ENCODE measurements at places on chromosomes 16 and 17. TPM values are rescaled to one million over a fixed set of nuclear protein-coding genes. Genes with fewer than 3 reads are reported as not detected.

- DNase-seq: no peak
Observed at GRCh38 chr17:4969551-4970173, 2.0 kb upstream of the SPAG7 start.

DNA sequence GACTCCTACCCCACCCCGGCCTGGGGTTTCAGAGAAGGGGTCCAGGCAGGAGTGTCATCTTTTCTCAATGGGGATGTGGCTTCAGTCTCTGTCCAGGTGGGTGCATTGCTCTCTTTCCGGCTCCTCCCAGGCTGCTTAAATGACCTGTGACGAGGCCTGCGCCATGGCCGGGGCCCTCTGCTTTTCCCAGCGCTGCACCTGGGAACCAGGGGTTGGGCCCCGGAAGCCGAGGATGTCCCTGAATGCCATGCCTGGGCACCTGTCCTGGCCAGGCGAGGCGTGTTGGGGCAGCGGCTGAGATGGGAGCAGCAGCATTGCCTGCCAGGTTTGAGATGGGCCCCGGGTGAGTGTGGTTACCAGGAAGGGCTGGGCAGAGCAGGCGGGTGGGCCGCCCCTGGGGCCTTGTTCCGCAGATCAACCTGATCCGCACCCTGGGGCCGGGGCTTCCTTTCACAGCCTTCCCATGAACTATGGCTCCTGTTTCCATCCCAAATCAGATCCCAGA, 147.4 kb downstream of the SEC14L1 start:
- DNase-seq: no peak

DNA sequence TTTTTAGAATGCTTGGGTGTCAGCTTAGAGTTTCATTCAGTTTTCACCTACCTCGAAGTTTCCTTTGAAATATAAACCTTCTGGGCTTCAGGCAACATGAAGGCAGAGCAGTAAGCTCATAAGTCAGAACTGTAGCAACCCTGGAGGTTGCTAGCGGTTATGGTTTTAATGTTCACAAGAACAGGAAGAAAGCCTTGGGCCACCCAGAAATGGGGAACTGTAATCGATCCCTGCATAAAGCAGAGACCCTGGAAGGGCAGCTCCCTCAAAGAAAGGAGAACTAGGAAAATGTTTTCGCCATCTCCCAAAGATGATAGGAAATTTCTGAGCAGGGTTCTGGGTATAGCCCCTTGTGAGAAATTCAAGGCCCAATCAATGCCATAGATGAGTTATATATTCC, 47.8 kb upstream of the RASL10B start:
- no peak for DNase-seq

- DNase-seq: no peak
Observed at GRCh38 chr16:66677179-66677578, 19.4 kb downstream of the CMTM4 start.

- no peak for DNase-seq
Observed at GRCh38 chr16:28191364-28191960, 20.3 kb downstream of the XPO6 start.

DNA sequence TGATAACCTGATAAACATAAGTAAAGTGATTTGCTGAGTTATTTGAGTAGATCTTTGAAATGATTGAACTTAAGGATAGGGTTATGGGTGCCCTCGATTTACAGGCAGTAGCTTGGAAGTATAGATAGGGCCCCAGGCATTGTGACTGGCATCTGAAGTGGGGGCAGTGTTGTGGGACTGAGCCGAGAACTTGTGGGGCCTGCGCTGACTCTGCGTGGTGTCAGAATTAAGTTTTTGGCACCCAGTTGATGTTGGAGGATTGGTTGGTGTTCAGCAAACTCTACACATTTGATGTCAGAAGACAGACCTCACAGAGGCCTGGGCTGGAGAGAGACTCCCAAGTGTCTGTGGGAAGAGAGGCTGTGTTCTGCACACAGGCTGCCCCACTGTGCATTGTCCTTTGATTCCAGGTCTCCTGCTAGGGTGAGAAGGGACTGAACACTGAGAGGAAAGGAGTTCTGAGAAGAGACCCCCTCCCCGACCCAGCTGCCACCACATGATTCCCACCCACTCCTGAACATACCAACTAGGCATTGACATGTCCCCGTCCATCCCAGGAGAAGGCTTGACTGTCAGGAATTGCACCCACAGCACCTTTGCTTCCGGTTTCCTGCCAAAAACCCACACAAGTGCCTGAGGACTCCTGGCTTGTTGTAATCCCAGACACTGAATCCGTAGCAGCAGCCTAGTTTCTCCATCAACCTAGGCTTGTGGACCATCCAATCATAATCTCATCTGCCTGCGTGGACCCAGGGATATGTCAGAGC, 4.5 kb downstream of the ZNF267 start:
- DNase-seq: no peak

DNA sequence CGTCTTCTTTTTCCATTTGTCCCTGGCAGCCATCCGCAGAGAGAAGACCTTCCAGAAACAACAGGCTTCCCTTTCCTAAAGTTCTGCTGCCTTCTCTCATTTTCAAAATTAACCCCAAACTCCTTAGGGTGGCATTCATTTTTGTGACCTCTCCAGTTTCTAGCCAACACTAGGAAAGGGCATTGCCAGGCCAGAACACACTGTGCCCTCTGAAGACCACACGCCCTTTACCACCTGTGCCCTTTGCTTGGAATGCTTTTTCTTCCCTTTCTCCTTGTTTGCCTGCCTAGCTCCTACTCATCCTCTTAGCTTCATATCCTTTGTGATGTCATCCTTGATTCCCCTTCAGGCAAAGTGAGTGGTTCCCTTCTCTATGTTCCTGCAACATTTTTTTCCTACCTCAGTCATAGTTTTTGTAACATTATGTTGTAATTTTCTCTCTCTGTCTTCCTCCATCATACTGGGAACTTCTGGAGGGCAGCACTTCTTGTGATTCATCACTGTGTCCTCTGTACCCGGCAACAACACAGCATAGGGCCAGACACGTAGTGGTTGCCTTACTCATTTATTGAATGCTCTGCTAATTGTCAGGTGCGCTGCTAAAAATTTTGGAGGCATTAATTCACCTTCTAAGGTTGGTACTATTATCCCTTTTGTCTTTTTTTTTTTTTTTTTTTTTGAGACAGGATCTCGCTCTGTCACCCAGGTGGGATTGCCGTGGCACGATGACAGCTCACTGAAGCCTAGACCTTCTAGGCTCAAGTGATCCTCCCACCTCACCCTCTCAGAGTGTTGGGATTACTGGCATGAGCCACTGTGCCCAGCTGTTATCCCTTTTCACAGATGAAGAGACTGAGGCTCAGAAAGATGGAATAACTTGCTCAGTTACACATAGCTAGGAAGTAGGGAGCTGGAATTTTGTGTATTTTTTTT, 1.0 kb downstream of the KAT8 start:
- no peak for DNase-seq

- DNase-seq: peak; percentile 22
Observed at GRCh38 chr16:57533431-57534336, 2.7 kb downstream of the CCDC102A start.

GRCh38 chr16:25868106-25868505, 176.3 kb downstream of the HS3ST4 start:
- DNase-seq: no peak

DNA sequence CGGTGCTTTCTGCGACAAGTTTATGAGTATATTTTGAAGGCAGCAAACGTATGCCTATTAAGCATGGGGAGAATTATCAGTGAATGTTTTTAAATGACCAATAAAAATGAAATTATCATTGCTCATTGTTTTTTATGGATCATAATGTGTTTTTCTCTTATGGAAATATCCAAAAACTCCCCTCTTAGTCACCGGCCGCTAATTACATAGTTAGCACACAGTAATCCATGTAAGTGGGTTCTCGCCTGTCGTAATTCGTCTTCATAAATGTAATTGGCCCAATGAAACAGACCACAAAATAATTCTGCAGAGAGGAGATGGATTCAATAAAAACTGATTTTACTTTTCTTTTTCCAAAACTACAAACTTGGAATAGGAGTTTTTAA, 69.3 kb downstream of the WSCD1 start:
- no peak for DNase-seq

DNA sequence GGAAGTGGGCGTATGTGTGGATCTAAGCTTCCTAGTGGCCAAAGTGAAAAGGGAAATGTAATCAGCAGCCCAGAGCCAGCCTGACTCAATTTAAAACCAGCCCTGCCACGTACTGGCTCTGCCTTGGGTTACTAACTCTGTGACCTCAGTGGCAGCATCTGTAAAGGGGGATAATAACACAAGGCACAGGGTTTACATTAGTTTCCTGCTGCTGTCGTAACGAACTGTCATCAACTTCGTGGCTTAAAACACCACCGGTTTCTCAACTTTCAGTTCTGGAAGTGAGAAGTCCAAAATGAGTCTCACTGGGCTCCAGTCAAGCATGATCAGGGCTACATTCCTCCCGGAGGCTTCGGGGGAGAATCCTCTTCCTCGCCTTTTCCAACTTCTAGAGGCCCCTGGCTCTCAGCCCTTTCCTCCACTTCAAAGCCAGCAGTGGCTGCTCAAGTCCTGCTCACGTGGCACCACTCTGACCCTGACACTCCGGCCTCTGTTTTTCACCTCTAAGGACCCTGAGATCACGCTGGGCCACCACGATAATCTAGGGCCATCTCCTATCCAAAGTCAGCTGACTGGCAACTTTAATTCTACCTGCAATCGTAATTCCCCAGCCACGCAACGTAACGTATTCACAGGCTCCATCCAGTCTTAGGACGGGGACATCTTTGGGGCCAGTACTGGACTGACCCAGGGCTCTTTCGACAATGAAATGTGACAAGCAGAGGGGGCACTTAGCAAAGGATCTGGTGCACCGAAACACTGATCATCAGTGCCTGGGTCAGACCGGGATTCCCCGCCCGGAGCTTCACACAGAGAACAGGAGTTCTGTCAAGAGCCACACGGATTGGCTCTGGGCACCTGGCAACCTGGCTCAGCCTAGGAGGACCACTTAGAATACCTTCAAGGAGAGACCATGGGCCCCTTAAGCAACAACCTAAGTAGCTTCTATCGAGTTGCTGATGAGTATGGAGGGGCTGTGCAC, 14.5 kb downstream of the TMC6 start:
- DNase-seq: no peak

- DNase-seq: no peak
Observed at GRCh38 chr17:81691608-81692007, 7.8 kb downstream of the HGS start.

- DNase-seq: no peak
Observed at GRCh38 chr16:82264756-82265155, 94.7 kb upstream of the MPHOSPH6 start.

DNA sequence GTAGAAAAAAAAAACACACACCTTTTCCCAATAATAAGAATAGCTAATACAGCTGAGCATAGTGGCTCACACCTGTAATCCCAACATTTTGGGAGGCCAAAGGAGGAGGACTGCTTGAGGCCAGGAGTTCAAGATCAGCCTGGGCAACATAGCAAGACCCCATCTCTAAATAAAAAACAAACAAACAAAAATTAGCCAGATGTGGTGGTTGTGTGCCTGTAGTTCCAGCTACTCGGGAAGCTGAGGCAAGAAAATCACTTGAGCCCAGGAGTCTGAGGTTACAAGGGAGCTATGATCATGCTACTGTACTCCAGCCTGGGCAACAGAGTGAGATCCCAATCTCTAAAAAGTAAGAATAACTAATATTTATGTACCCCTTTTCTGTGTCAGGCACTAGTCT, 42.8 kb upstream of the GFOD2 start:
- DNase-seq: no peak

DNA sequence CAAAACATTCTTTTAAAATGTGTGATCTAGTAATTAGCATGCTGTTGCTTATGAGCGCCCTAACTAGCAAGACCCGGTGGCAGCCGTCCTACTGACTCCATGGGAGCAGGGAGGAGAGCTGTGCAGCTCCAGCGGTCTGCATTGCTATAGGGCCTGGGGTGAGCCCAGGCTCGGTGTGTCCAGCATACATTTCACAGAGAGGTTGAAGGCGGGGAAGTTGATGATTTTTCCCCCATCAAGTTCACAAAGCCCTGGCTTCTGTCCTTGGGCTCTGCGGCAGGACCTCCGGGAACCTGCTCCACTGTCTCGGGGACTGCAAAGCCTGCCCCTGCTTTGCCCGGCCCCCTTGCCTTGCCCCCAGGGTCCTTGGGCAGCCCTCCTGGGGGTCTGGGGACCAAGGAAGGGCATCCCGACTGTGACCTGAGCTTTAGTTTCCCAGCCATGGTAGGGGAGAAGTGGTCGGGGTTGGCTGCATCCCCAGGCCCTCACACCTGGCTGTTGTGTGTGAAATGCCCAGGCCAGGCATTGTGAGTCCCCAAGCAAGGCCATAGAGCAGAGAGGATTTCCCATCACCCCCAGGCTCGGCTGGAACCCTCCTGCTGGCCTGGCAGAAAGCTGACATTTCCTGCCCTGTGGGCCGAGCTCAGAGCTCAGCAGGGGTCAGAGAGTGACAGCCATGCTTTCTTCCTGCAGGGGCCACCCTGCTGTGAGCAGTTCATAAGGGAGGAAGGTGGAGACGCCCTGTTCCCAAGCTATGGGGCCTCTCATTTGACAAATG, 24.8 kb downstream of the KCNJ12 start:
- no peak for DNase-seq

DNA sequence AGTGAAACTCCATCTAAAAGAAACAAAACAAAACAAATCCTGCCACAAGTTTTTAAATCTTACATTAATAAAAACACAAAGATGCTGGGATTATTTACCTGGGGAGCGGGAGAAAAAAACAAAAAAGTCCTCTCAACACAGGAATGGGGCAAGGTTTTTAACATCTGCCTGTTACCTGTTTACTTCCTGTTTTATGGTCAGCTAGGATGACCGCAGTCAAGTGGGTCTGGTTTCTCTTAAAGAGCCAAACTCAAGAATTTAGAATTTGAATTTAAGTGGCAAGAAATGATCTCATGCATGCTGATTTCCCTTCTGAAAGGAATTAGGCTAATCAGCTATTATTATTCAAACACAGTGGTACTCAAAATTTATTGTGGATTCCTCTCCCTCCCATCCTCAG, 39.7 kb upstream of the TBC1D3K start:
- no peak for DNase-seq

DNA sequence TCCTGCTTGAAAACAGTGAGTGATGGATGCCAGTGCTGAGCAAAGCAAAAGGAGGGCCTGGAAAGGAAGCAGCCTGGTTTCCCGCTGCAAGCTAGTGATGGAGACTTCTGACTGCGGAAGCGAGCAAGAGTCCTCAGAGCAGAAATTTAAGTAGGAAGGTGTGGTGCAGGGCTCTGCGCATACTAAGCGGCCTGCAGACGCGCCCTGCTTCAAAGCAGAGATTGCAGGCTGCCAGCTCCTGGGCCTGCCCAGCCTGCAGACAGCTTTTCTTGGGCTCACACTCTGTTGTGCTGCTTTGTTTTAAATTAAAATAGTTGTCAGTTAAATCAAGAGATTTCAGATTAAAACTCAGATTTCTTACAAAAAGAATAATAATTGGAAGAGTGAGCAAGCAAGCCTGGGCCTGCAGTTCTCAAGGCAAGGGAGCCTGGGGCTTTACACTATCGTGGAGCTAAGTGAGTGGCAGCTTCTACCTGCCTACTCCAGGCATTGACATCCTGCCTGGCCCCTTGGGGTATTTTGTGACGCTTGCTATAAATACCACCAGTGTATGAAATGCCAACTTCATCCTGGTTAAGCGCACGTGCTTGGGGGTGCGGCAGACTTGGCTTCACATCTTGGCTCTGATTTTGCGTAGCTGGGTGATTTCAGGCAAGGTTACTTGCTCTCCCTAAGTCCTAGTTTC, 237.3 kb downstream of the XYLT1 start:
- no peak for DNase-seq

The ABCC11 gene
- total RNA-seq: 1.2 TPM

The EVPLL gene
- total RNA-seq: not detected

The ASGR2 gene
- 3.1 TPM for total RNA-seq

The KRT9 gene
- total RNA-seq: not detected

The C17orf113 gene
- 0.09 TPM for total RNA-seq

The GAS7 gene
- 41.5 TPM for total RNA-seq

The NT5C3B gene
- 65.9 TPM for total RNA-seq

The REXO5 gene
- 3.2 TPM for total RNA-seq

The CD300E gene
- 1.6 TPM for total RNA-seq

The HASPIN gene
- total RNA-seq: not detected

The ALOX12 gene
- total RNA-seq: not detected

The CD7 gene
- total RNA-seq: 6.8 TPM

All from omental fat pad (tissue), 4 donors.